CD4-positive, alpha-beta T cell treated with Interleukin-2 at 100 ng/mL for 4 hours (primary cell): ENCODE measurements at places on chromosomes 1 and 21.

- DNase-seq, result no peak
These were observed 18.3 kb downstream of the GRHL3 start for GRCh38 chr1:24337455-24337854.

DNA sequence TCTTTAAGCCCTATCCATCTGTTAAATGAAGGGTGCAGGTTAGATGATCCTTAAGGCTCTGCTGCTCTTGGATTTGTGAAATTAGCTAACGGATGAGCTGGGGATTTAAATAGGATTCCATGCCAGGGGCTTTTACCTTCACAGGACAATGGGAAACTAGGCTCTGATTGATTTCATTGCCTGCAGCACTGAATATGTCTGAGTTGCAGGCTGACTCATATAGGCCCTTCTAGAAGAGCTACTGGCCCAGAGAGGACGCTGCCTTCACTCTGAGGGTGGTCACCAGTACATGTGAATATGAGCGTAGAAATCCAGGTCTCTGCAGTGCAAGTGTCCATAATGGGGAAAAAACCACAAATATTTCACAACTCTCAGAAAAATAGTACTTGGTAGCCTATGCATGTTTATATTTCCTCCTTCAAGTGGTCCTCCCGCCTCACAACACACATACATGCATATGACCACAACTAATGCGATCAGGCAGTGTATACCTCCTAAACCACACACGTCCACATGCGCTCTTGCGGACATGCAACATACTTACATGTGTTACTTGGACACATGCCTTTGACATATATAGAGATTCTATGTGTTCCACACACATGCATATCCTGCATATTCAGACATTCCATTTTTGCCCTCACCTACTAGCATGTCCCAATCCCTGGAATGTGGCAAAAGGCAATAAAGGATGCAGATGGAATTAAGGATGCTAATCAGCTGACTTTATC is 233.8 kb upstream of the JUN start:
- no peak for DNase-seq

- no peak for DNase-seq
These were observed 160.0 kb downstream of the NEGR1 start for GRCh38 chr1:72122099-72122880.

- DNase-seq, result no peak
These were observed 74.9 kb downstream of the CAPZB start for GRCh38 chr1:19410393-19410792.
